ENCODE measurements at places on chromosomes 3 and 15.

DNA sequence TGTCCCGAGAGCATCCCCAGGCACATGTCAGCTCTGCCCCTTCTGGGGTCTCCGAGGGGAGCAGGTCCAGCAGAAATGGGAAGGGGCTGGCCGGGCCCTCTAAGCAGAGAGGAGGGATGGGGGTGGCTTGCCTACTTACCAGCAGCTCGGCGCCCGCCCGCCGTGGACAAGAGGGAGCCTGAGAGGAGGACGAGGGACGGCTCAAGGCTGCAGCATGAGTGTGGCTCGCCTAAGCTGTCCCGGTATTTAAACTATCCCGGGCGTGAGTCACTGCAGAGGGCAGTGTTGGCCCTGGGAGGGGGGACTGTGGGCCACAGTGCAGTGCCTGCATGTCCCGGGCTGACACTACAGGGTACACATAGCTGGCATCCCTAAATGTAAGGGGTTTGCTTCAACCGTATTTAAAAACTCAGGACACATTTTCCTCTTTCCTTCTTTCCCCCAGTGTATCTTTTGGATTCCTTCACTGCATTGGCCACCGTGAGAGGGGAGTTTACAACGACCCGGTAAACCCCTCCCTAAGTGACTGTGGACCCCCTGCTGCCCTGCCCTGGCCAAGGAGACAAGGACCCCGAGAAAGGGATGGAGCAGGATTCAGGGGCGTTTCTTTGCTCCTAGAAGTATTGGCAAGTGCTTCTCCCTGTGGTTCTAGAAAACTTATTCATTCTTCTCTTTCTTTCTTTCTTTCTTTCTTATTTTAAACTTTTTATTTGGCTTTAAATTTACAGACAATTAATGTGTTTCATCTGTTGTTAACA, at the start of gene LRRC15:
LRRC15 (minus strand) TSS at position 222 of the 758 bp plus-strand sequence. CDS start 8,700 bp downstream, outside the sequence.
- peak; percentile 45 for ATAC-seq

GRCh38 chr3:171986176-171986575, 53.2 kb upstream of the FNDC3B start:
- ATAC-seq, result no peak

- no peak for ATAC-seq
Observed at GRCh38 chr15:88089024-88089620, 167.4 kb downstream of the NTRK3 start.

- no peak for ATAC-seq
Observed at GRCh38 chr3:152155246-152156020, 113.3 kb upstream of the MBNL1 start.

DNA sequence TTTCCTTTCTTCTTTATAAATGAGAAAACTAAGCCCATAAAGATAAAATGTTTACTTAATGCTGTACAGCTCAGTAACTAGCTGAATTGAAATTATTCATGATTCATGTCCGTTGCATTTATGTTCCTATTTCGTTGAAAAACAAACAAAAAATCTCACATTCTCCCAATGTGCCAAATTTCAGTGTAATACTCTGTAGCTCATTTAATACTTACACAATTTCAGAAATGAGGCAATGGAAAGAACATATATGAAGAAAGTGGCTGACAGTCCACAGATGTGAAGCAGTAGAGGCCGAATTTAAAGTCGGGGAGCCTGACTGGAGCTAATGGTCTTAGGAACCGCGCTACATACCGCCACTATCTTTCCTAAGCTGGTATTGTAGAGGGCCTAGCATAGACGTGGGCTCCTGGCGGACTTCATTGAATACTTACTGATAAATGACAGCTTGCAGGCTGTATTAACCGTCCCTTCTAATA, 651 bp downstream of the PLSCR2 start:
- no peak for ATAC-seq

- ATAC-seq, result no peak
Observed at GRCh38 chr15:79243723-79244122, 38.8 kb upstream of the ANKRD34C start.

- no peak for ATAC-seq
Observed at GRCh38 chr15:61644550-61644949, 415.4 kb upstream of the RORA start.

GRCh38 chr3:53286727-53287126, 30.9 kb upstream of the TKT start:
- ATAC-seq, result no peak

- no peak for ATAC-seq
Observed at GRCh38 chr3:73179601-73180000, 118.1 kb downstream of the EBLN2 start.

DNA sequence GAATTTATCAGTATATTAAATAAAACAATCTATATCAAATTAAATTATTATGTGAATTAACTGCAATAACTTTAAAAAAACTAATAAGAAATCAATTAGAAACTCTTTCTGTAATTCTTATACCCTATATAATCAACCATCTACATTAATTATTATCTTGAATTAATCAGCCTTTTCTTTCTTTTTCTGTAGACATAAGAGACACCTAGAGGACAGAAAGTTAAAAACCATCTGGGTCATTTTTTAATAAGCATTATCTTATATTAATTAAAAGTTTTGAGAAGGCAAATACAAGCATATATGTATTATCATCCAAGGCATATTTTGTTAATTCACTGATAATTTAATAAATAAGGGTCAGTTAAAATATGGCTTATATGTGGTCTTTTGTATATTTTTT, 24.2 kb upstream of the SLC25A26 start:
- no peak for ATAC-seq

- ATAC-seq, result no peak
Observed at GRCh38 chr3:54033761-54034160, 88.6 kb upstream of the CACNA2D3 start.

DNA sequence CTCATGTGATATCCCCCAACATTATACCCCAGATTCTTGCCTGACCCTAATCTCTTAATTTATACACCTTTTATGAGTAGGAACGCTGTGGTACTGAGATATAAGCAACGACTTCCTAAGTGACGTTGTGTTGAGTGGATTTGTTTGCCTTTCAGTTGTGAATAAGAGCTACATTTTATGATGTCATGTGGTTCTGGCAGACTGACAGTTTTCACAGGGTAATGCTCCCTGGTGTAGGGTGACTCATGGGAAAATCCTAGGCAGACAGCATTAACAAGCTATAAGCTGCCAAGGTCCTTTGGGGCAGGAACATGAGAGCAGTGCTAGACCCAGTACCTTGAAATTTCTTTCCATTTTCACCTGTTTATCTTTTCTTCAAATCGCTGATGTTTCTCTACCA, 11.2 kb downstream of the C3orf52 start:
- peak; percentile 39 for ATAC-seq

DNA sequence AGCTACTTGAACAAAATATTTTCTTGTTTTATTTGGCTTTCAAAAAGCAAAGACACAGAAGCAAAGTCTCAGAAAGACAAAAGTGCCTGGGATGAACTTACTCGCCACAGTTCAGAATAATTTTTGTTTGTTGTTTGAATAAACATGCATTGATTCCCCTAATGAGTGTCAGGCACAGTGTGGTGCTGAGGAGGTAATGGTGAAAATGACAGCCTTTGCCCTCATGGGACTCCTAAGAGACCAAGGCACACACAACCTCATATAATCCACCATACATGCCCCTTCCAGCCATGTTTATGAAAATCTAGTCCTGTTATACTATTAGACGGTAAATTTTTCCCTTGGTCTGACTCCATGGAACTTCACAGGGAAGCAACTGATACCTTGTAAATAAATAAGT, 2.5 kb downstream of the GOLIM4 start:
- ATAC-seq, result no peak

DNA sequence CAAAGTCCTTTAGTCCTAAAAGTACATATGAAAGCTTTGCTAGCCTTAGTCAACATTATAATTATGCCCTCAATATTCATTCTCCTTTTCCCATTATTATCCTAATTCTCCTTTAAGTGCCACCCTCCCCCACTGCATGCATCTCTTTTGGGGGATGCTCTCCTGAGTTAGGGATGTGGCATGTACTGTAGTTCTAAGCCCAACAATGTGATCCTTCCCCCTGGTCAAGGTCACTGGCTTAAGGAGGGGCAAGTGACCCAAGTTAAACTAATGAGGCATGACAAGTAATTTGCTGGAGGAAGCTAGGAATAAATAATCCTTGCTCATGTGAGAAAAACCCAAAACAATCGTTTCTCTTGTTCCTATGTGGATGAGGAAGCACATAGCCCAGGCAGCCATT, 343.9 kb upstream of the SUCLG2 start:
- ATAC-seq, result no peak

- no peak for ATAC-seq
Observed at GRCh38 chr3:30193625-30194044, 412.8 kb upstream of the TGFBR2 start.

GRCh38 chr3:9352917-9353752, 9.7 kb upstream of the THUMPD3 start:
- ATAC-seq, result peak; percentile 60

DNA sequence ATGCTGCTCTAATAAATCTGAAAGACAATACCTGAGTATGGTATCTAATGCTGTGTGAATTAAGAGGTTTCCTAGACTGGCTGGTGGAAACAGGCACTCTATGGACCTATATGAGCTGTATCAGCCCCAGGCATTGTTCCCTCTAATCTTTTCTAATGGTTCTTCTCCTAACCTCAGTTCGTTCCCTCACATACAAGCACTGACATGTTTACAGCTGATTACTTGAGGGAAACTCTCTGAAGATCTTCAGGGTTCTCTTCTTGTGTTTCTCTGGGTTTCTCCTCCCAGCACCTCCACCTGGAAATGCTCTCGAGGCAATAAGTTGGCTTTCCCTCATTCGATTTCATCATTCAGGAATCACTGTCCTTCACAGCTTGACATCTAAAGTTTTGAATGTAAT, 52.9 kb downstream of the KLF15 start:
- no peak for ATAC-seq

DNA sequence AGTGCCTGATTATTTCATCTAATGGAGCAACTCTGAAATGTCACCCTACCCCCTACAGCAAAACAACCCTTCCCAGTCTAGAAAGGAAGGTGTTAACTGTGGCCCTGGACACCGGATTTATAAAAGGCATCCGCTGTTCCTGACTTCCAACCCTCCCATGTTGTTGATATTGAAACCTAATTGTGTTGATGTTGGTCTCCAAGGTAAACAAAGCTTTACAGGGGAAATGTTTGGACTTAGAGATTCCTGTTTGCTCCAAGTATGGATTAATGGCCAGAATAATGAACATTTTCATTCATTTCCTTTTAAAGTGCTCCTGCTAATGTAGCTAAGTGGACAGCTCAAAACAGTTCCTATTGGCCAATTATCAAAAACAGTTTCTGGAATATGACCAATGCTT, 19.4 kb upstream of the LMCD1 start:
- ATAC-seq, result no peak

- ATAC-seq, result no peak
Observed at GRCh38 chr3:42662037-42662812, 8.7 kb downstream of the ZBTB47 start.

GRCh38 chr3:14429640-14430039, 27.2 kb downstream of the SLC6A6 start:
- ATAC-seq, result no peak

DNA sequence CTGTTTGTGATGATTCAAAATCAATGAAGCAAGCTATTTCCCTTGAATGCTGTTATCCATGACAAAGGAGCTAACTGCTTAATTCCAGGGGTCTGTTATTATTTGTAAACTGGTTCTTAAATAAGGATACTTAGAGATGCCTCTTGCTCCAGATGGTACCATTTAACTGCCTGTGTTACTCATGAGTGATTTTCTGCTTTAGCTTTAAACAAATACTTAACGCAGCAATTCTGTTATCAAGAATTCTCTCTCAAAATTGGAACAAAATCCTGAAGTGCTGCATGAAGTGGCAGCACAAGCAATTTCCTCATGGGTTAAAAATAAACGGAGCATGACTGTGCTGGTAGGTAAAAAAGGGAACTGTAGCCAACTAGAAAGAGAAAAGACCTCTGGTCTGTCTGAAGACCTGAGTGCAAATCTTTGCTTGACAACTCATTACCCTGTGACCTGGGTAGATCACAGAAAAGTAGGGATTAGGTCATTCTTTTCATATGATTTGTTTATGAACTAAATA, 62.5 kb upstream of the GBE1 start:
- ATAC-seq, result peak; percentile 83

DNA sequence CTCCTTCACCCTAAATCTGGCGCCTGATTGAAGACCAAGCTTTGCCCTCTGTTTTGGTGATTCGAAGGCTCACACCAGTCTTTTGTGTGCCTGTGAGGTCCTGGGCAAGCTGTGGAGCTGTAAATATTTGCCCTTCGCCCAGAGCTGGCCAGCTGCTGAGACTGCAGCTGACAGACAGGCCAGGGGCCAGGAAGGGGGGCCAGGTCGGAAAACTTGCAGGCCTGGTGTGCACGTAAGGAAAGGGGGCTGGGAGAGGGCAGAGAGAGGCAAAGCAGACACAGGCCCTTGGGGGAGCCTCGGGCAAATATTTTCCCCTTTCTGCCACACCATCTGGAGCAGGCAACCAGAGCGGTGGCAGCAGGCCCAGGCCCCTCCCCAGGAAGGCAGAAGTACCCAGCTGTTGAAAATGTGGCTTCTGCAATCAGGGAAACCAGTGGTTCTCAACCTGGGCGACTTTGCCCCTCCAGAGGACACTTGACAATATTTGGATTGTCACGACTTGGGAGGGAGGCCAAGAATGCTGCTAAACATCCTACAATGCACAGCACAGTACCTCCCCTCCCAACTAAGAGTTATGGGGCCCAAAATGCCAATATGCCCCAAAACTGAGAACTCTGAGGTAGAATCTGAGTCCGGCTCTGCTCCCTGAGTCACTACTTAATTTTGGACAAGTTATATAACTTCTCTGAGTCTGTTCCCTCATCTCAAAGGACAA, 2.5 kb downstream of the PDZRN3 start:
- no peak for ATAC-seq

DNA sequence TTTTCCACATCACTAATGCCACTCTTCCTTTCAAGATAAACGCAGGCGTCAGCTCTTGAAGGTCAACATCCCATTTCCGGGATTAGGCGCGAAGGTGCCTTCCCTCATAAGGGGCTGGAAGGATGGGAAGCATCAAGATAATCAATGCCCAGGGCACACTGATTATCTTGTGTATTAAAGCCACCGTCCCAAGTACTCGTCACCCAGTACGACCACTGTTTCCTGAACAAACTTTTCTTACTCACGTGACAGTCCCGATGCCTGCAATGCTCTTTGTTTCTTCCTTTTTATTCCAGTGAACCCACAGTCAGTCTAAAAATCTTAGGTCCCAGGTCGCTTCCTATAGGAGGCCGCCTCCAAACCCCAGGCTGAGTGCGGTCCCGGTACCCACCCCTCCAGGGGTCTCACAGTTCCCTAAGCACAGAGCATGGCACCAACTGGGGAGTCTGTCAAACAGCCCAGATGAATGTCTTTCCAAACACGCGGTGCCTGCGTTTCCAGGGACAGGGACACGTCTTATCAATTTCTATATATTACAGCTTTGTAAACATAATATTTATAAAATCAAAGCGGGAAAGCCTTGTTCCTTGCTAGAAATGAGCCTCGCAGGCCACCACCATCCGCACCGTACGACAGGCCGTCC, 589 bp downstream of the ANAPC13 start:
- ATAC-seq, result peak; percentile 25

- ATAC-seq, result no peak
Observed at GRCh38 chr3:198030125-198030524, 70.1 kb downstream of the LMLN start.

DNA sequence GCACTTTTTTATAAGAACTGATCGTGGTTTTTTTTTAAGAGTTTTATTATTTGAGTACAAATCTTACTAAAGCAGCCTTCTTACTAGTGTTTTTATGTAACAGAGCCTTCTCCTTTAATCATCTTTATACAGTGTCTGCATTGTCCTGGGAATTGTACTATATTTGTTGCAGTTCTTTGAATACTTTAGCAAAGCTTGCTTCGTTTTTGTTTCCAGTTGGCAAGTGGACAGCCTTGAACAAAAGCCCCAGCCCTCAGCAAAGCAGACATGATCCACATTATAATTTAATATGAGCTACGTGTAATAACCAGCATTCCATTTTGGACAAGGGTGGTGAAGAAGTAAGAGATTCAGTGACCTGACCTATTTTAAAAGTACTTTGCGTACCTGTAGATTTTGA, 112.2 kb upstream of the FLNB start:
- no peak for ATAC-seq

Measured in stimulated activated memory B cell treated with anti-CD40 and anti-IgM and Interleukin-4, amounts not matched to agents 10 μg/mL and 1 μg/mL and 100 μg/mL, for 72 hours (primary cell).